Heart left ventricle (tissue), 16 donors: ENCODE measurements at places on chromosomes 5 and 9. TPM values are rescaled to one million over a fixed set of nuclear protein-coding genes. Genes with fewer than 3 reads are reported as not detected.
A peak's percentile ranks its signal among the peaks of the same experiment; 100 is the strongest.

DNA sequence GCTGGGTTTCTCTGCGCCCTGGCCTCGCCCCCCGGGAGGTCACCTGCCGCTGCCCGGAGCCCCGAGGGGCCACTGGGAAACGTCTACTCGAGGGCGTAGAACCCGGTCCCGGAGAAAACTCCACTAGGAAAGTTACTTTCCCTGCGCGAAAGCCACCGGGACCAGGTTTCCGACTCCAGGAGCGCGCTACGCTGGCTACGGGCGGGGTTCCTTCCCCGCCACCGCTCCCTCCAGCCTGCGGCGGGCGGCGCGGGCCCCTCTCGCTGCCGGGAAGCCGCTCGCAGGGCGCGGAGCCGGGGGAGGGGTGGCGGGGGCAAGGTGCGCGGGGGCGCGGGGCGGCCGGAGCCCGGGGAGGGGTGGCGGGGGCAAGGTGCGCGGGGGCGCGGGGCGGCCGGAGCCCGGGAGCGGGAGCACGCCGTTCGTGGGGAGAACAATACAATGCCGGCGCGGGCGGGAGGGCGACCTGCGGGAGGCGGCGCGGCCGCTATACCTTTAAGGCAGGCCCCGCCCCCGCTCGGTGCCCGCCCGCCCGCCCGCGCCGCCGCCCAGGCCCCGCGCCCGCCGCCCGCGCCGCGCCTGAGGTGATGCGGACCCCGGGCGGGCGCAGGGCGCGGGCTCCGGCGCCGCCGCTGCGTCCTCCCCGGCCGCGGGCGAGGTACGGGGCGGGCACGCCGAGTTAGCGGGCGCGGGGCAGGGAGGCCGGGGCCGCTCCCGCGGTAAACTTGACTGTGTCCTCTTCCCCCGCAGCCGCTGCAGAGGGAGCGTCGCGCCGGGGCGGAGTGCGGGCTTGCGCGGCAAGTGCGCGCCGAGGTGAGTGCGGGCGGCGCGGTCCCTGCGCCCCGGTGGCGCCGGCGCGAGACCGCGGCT is 278.1 kb downstream of the AOPEP start:
- peak; percentile 73 for DNase-seq

GRCh38 chr9:87322840-87323635 is 174.6 kb upstream of the DAPK1 start:
- no peak for DNase-seq

DNA sequence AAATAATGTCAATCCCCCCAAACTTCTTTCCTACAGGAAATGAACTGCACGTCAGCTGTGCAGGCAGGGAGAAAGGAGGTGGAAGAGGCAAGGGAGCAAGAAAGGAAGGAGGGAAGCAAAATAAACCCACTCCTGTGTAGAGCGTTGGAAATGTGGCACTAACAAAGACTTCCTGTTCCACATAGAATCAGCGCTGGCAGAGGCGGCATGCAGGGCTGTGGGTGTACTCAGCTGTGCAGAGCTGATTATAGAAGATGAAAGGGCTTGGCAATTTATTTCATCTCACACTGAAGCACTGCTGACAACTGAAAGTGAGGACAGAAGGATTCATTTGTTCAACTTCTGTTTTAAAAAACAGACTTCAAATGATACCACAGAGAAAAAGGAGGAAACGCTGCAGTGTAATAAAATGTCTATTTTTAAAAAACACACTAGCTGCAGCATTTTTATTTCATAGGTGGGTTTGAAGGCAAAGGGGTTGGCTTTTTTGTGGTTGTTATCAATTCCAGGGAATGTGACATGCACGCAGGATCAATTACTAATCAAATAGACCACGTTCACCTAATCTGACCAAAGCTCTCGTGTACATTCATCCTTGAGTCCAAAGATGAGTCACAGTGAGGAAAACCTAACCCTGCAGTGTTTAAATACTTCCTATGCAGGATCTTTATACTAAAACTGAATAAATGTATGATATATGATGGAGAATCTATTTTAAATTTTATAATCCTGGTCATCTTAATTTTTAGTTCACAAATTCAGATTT is 583.5 kb downstream of the ZNF608 start:
- DNase-seq: no peak

GRCh38 chr5:103428411-103428871 is 134.1 kb downstream of the NUDT12 start:
- peak; percentile 52 for DNase-seq

DNA sequence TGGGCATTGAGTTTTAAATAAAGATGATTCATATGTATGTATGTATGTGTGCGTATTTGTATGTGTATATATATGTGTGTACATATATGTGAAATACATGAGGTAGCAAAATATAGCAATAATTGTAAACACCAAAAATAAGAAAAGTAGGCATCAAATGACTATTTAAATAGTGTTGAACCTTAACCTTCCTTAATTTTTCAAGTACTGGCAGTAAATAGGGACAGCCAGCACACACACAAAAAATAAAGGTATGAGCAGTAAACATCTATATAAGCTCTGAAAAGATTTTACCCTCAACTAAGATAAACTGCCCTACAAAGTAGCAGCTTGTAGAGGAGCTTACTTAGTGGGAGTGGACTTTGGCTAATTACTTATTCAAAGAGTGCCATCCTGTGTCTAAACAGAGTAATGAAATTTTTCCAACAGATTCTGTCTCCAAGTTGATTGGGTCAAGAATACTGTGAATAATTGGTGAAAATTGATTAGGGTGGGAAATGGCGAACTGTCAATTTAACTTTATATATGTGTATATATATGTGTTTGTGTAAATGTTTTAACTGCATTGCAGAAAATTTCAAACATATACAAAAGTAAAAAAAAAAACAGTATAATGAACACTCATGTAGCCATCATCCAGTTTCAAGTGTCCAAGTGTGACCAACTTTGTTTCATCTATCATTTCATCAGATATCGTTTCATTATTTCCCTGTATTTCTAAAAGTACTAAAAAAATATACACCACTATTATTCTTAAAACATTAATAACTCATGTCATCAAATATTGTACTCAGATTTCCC is 2.0 kb upstream of the ADAMTS6 start:
- no peak for DNase-seq

DNA sequence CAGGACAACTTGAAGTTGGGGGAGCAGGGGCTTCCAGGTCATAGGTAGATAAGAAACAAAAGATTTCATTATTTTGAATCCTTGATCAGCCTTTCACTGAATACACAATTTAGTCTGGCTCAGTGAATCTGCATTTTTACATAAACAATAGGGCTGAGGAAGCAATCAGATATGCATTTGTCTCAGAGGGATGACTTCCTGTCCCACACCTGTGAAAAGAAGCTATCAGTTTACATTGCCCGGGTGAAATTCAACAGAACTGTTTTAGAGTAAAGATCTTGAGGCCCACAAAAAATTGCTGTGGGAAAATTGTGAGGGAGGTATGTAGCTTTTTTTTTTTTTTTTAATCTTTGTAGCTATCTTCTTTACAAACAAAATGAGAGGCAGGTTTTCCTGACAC is 38.3 kb downstream of the DNAJB5 start:
- no peak for DNase-seq

Gene ADCY2
- 0.56 TPM for total RNA-seq

Gene KYAT1
- 13.7 TPM for total RNA-seq

Gene CYSRT1
- total RNA-seq: 0.28 TPM

Gene SLC23A1
- not detected for total RNA-seq
